ENCODE measurements at places on chromosomes 7 and 10.

DNA sequence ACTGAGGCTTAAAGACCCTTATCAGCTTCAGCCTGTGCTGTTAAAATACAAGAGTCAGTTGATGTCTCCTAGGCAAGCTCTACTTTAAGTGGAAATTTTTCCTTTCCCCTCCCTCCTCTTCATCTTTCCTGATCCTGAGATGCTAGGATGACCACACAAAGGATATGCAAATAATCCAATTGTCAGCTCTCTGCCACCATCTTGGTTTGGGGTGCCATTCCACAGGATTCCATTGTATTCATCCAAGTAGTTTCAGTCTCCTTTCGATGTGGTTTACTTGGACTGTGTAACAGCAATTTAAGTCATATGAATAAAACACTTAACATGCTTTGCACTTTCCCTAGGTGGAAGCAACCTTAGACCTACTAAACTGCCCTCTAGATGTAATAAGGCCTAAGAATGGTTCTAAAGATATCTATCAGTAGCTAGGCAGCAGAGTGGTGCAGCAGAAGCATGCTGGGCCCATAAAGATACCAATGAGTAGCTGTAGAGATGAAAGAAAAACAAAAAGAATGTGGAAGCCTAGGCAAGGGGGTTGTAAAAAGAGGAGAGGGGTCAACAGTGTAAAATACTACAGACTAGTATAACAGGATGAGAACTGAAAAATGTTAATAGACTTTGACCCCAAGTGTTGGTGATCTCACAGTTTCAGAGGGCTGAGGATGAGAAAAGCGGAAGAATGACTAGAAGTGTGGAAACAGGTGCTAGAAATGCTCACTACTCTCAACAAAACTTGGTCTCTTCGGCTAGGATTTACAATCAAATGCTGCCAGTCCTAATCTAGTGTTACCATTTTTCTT lies 2.4 kb upstream of the CFAP69 start:
- no peak for DNase-seq

- peak; percentile 30 for DNase-seq
These were observed 68.3 kb downstream of the CREM start for GRCh38 chr10:35194906-35195305.

DNA sequence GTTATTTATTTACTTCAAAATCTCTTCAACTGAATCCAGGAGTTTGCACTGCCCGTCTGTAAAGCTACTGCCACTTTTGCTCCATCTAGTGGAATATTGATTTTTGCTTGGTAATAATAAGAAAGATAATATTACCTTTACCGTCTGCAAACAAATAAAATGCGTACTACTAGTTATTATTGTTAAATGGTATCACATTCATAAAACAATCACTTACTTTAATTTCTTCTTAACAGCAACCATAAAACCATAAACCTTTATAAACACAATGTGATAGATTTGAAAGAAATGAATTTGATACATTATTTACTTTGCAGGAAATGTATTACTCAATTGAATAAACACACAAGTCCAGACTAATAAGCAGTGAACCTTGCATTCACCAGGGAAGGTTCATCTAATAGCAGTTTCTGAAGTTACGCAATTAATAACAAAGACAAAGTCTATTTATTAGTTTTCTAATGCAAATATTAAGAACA lies 6.4 kb downstream of the AGMO start:
- DNase-seq, result no peak

DNA sequence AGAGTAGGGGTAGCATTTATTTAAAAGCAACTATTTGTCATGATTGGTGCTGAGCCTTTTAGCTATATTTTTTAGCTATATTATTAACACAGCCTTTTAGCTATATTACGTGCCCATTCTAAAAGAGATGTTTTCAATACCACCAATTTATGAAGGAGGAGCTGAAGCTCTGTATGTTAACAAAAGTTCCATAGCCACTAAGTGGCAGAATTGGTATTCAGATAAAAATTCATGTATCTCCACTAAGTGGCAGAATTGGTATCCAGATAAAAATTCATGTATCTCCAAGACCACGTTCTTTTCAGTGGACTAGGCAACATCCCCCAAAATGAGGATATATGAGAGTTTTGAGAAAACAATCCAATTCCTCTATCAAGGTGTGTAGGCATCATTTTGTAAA lies 268.6 kb downstream of the HGF start:
- no peak for DNase-seq

DNA sequence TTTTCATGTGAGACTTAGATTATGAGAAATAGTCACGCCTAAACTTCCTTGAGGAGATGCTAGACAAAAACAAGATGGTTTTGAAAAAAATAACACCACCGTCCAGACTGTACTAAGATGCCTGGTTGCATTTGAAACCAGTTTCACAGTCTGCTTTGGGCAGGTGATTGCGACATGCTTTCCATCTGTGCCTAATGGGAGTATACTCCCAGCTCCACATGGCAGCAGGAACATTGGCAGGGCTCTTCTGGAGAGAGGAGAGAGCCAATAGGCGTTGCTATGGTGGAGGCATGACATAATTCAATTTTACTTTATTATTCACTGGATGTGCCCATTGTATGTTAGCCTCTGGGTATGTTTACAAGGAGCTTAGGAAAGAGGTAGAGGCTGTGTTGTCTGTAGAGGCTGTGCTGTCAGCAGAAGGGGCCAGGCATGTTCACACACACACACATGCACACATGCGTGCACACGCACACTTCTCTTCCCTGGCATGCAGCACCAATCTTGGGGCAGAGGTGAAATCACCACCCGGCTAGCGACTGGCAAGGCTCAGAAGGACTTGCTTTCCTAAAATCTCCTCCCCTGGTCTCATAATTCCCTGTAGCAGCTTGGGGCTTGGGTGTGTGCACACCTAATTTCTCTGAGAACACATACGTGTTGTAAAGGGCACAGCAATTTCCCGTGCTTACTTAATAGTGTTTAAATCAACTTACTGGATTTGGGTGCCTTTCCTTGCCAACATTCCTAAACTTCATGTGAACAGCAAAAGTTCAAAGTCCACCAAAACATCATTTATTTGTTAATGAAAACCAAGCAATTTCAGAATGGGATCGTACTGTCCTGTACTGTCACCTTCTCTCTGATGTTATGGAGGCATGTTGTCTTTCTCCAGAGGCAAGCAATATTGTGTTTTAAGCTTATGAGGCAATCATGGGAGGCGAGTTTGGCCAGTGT lies 162.1 kb downstream of the TCF7L2 start:
- no peak for DNase-seq

- DNase-seq, result peak; percentile 91
These were observed 505.6 kb downstream of the GALNT17 start for GRCh38 chr7:71637578-71637977.

DNA sequence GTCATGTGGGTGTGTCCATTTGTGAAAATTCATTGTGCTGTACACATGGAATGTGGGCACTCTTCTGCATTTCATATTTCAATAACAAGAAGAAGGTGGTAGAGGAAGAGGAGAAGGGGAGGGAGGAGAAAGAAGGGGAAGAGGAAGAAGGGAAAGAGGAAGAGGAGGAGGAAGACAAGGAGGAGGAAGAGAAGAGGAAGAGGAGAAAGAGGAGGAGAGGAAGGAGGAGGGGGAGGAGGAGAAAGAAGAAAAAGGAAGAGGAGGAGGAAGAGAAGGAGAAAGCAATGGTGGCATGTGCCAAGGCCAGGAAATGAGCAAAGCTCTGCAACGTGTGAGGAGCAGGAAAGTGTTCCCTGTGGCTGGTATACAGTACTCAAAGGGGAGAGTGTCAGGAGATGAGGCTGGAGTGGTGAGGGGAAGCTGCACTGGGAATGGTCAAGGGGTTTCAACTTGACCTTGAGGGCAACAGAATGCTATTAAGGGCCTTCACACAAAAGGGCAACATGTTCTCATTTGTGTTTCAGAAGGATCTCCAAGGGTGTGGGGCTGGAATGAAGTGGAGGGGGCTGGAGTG lies 40.5 kb downstream of the WNT2 start:
- DNase-seq, result no peak

DNA sequence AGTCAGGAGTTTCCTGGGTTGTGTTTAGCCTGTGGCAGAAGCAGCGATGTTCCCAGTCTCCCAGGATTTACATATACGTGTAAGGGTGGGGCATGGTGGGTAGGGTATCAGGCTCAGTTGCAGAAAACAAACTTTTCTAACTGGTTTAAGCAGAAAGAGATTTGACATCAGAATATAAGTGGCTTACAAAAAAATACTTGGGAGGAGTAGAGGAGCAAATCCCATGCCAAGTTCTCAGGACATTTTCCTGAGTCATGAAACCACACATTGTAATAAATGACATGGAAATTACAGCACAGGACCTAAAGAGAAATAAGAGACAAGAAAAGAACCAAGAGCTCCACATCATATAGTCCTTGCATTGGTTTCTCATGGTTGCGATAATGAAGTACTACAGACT lies 26.2 kb upstream of the FRMD4A start:
- DNase-seq, result no peak

- peak; percentile 74 for DNase-seq
These were observed 35.5 kb downstream of the PFKP start for GRCh38 chr10:3102720-3103427.

DNA sequence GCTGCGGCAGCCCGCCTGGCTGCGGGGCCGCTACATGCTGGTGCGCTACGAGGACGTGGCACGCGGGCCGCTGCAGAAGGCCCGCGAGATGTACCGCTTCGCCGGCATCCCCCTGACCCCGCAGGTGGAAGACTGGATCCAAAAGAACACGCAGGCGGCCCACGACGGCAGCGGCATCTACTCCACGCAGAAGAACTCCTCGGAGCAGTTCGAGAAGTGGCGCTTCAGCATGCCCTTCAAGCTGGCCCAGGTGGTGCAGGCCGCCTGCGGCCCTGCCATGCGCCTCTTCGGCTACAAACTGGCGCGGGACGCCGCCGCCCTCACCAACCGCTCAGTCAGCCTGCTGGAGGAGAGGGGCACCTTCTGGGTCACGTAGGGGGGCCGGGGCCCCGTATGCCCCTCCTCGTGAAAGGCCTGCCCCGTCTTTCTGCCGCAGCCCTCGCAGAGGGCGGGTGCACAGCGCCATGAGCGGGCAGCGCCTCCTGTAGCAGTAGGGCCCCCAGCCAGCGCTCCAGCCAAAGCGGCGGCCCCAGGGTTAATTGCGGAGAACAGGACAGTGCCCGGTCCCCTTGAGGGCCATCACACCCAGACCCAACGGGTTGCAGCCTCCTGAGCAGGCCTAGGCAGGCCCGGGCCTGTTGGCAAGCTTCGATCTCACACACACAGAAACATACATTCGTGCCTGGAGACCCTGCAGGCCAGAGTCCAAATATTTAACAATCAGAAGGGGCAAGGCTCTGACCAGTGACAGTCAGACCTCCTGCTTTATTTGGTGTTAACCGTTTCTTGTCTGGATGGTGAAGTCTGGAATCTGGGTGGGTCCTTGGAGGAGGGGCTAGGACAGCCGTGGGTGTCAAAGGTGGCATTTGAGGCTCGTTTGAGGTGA lies 44.1 kb downstream of the CHST3 start:
- no peak for DNase-seq

DNA sequence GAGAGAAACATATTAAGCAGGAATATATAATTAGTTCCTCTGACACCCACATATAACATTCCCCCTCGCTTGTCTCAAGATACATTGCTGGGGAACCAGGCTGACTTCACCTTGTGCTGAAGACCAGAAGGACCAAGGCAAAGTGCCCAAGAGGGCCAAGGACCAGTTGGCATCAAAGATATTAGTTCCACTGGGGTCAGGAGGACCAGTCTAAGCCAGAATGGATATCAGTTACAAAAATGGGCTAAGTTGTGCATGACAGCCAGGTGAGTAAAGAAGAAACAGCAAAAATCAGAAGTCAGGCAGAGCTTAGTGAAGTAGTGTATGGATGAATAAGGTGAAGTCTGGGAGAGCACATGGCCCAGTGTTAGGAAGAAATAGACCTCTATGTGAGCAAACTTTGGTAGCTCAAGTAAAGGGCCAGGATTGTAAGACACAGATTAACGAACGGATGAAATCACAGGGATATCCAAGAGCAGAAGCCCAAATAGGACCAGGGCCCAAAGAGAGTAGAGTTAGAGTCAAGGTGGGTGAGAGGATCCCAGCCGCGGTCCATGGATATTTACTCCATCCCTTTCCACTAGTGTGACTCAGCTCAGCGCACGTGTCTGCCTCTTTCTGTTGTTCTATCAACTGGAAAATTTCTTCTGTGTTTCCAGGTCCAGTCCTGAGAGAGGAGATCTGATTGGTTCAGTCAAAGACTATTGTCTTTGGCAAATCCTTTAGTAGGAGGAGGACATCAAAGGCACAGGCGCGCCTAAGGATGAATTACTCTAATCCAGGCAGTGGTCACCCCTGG lies 5.0 kb downstream of the CALD1 start:
- DNase-seq, result no peak

- DNase-seq, result no peak
These were observed 139.7 kb upstream of the PCGF5 start for GRCh38 chr10:91080776-91081175.

GRCh38 chr7:41504214-41504980 lies 198.5 kb downstream of the INHBA start:
- no peak for DNase-seq

GRCh38 chr7:133575726-133576440 lies 323.0 kb downstream of the EXOC4 start:
- peak; percentile 95 for DNase-seq

GRCh38 chr10:27619329-27619728 lies 115.2 kb downstream of the RAB18 start:
- no peak for DNase-seq

GRCh38 chr7:69411018-69411417 lies 187.3 kb upstream of the AUTS2 start:
- DNase-seq, result no peak

DNA sequence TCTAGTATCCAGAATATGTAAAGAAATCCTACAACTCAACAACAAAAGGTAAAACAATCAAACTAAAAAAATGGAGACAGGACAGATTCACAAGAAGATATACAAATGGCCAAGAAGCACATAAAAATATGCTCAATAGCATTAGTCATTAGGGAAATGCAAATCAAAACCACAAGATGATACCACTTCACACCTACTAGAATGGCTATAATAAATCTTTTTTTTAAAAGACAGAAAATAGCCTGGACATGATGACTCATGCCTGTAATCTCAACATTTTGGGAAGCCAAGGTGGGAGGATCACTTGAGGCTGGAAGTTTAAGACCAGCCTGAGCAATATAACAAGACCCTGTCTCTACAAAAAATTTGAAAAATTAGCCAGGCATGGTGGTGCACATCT lies 27.9 kb upstream of the CHCHD3 start:
- no peak for DNase-seq

- no peak for DNase-seq
These were observed 1404.2 kb upstream of the CELF2 start for GRCh38 chr10:9613338-9614075.

DNA sequence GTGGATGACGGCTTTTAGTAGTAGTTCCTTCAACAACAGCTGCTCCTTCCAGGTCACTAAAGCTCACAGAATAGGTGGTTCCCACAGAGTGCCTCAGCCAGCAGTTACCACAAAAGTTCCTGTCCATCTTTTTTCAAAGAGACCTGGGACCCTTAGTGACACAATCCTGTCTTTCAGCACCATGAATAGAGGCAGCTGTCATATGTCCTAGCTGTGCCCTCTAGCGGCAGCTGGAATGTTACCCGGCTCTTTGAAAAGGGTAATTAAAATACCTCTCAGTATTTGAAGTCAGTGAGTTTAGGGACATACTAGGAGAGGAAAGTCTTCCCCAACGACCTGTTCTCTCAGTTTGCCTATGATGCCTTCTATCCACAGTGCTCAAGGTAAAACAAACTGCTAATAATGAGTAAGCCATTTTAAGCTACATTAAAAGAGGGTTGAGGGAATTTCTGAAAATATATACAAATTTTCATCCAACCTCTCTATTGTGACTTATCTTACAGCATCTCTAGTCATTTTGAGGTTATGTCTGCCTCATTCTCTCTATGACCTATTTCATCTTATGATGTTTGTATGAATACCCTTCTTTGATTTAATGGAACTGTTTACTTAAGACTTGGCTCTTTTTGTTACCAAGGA lies 290.8 kb downstream of the NXPH1 start:
- peak; percentile 54 for DNase-seq

GRCh38 chr10:61719906-61720305 lies 57.2 kb downstream of the CABCOCO1 start:
- DNase-seq, result no peak

Measured in cerebellar cortex (tissue), 1 donor.